NCI-H1092 (cell line): ENCODE measurements at places on chromosomes 2 and 18.

- DNase-seq, result no peak
These were observed 62.1 kb upstream of the REL start for GRCh38 chr2:60819155-60819862.

DNA sequence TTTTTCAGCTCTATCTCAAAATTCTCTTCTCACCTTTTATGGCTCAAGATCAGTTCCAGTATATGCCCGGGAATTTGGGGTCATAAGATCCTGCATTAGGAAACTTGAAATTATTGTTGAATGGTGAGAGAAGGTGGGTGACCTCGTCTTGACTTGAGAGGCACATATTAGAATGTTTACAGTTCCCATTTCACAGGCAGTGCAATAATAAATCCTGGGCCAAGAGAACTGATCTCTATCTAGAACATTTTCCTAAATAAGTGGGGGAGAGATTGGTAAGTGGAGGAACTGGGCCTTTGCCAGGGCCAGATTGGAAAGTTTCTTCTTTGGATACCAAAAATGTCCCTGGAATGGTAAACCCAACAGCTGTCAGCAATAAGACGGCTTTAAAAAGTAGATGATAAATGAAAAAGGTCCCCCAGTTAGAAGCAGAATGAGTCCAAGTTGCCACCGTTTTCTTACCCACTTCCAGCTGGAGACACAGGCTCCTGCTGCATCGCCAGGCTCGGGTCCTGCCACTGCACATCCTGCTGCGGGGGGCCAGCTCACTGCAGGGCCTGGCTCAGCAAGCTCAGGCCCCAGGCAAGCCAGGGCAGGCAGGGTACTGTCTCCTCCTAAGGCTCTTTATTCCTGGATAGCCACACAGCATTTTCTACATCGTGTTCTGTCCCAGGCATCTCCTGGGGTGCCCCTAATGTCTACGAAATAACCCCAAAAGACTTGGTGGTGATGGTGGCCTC lies 126.4 kb upstream of the EPAS1 start:
- DNase-seq, result no peak

DNA sequence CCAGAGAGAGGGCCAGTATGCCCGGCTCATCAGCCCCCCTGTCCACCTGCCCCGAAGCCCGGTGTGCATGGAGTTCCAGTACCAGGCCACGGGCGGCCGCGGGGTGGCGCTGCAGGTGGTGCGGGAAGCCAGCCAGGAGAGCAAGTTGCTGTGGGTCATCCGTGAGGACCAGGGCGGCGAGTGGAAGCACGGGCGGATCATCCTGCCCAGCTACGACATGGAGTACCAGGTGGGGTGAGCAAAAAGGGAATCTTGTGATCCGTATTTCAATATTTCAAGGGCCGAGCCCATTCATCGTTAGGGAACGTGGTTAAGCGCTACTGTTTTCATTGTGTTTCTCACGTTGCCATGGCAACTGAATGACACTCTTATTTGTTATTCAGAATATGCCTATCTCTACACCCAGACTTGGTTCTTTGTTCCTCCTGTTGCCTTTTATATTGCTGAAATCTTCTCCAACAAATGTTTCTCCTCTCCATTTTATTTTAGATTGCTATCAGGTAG lies 81.5 kb downstream of the NRP2 start:
- DNase-seq, result no peak

DNA sequence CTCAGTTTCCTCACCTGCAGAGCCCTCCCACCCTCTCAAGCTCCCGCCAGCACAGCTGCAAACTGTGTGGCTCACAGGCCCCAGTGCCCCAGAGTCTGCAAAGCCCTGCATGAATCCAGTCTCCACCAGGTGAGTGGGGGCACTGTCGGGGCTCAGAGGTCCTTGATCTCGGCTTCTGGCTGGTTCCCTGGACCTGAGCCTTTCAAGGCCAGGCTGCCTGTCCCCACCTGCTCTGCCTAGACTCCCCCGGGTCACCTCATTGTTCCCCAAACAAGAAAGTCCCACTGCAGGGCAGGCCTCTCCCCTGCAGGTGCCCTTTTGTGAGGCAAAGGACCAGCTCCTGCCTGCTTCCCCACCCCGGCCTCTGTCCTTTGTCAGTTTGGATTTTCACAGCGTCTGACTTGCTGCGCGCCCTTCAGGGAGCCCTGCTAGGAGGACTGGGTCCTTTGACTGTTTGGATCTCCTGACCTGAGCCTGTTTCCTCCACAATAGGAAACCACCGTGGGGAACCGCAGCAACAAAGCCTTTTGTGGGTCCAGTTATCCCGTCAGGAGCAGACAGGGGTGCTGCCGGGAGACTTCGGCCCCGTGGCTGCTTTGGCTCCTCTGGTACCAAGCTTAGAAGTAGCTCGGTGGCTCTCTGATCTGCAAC lies 200.5 kb upstream of the HDAC4 start:
- DNase-seq, result no peak

- no peak for DNase-seq
These were observed 14.2 kb downstream of the PLEK start for GRCh38 chr2:68379184-68379708.

DNA sequence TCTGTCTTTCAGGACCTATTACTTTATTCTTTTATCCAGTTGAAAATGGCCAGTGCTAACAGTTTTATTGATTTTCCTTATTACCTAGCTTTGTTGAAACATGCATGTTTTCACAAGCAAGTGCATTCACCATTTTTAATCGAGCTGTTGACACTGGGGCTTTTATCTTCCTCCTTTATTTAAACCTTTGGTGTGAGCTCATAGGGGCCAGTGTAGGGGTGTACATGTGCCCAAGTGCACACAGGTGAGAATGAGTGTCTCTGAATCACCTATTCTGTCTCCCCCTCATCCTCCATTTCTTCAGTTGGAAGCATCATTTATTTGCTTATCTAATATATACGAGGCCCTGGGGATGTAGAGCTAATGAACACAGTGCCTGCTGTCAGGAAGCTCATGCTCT lies 199.1 kb downstream of the PRKCE start:
- DNase-seq, result no peak

- DNase-seq, result no peak
These were observed 293.1 kb upstream of the KLHL29 start for GRCh38 chr2:23091900-23092299.

DNA sequence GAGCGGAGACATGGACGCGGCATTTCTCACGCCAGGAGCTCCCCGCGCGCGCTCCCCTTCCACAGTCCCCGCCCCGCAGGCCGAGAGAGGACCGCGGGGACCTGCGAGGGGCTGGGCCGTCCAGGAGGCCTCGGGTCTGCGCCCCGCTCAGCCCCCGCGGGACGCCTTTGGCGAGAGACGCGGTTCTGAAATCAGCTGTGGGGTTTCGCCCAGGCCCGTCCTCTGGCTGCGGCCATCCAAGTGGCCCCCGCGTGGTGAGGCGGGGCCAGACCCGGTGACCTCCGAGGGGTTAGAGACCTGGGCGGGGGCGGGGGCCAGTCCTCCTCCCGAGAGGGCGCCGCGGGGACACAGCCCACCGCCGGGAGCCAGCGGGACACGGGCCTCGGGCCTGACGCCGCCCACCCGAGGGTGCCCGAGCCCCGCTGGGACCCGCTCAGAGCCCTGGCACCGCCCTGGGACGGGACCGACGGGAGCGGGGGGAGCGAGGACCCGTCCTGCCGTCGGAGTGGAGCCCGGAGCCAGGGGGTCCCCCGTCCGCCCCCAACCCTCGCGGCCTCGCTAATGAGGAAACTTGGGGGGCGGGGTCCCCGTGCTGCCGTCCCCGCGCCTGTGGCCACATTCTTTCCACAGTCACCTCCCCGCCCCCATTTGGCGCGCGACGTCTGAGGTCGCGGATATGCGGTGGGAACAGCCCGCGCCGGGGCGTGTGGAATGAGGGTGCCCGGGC lies 6.1 kb upstream of the SALL3 start:
- no peak for DNase-seq

GRCh38 chr18:57150828-57151227 lies 3.9 kb downstream of the BOD1L2 start:
- DNase-seq, result peak; percentile 20

DNA sequence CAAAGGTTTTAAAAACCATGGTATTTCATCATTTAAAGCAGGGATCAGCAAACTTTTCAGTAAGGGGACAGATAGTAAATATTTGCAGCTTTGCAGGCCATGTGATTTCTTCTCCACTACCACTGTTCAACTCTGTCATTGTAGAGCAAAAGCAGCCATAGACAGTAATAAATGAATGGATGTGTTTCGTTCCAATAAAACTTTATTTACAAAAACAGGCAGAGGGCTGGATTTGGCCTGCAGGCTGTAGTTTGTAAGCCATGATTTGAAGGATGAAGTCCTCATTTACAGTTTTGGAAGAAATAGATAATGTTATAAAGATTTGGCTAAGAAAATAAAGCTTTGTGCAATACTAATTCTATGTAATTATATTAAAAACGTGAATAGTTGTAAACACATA lies 1.8 kb downstream of the SERPINB12 start:
- no peak for DNase-seq

GRCh38 chr2:12538138-12538694 lies 178.5 kb upstream of the TRIB2 start:
- DNase-seq, result no peak

- DNase-seq, result no peak
These were observed 130.5 kb downstream of the ZNF516 start for GRCh38 chr18:76364282-76365259.

DNA sequence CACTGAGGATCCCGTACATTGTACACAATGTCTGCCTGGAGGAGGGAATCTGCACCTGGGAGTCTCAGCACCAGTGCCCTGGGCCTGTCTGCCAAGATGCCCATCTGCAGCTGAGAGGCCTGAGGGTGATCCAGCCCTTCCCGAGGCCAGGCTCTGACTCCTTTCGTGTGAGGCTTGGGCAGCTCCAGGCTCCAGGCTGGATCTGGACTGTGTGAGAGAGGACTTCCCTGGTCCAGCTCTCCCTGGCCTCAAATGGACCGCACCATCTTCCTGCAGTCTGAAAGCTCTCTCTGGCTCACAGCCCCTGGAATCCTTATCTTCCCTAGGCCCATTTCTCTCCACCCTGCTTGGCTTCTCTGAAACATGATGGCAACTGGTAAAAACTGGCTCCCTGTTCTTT lies 324.6 kb downstream of the DYSF start:
- DNase-seq, result no peak

- no peak for DNase-seq
These were observed 582.4 kb downstream of the CMPK2 start for GRCh38 chr2:6283259-6283658.

GRCh38 chr18:39555496-39555895 lies 1989.9 kb upstream of the CELF4 start:
- DNase-seq, result no peak

DNA sequence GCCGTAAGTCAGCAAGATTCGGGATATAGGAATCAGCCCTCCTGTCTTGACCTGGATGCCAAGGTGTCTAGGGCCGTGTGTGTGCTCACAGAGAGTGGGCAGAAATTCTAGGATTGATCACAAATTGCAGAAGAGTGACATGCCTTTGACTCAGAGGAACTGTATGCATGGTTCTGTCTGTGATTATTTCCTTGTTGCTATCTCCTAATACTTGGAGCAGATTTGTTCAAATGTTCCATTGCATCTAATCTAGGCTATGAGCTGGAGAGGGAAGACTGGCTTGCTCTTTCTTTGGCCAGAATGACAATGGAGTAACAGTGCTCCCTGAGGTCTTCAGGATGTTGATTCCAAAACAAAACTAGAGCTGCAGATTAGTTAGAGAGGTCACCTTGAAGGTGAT lies 115.0 kb downstream of the EN1 start:
- no peak for DNase-seq

GRCh38 chr2:113069676-113070605 lies 2.2 kb downstream of the IL1F10 start:
- no peak for DNase-seq

- no peak for DNase-seq
These were observed 327.3 kb downstream of the SMAD2 start for GRCh38 chr18:47603158-47603557.

DNA sequence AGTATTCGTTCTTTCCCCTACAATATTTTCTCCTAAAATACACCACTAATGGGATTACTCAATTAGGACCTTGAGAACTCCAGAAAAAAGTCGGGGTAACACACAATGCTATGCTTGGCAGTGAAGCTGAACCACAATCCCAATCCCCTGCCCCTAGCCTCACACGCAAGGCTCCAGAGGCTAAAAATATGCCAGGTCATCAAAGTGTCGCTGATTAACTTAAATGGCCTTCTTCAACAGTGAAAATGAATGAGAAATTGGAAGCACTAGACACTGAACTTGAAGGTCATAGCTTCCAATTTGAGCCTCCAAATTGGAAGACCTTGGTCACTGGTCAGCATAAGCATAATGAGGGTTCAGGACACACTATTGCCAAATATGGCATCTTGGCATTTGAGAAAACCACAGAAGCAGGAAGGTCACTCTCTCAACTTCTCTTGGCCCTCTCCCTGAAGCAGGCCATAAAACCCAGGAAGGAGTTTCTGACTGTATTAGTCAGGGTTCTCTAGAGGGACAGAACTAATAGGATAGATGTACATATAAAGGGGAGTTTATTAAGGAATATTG lies 86.0 kb upstream of the SATB2 start:
- DNase-seq, result no peak

- DNase-seq, result no peak
These were observed 348.4 kb upstream of the REG3G start for GRCh38 chr2:78676921-78677696.

DNA sequence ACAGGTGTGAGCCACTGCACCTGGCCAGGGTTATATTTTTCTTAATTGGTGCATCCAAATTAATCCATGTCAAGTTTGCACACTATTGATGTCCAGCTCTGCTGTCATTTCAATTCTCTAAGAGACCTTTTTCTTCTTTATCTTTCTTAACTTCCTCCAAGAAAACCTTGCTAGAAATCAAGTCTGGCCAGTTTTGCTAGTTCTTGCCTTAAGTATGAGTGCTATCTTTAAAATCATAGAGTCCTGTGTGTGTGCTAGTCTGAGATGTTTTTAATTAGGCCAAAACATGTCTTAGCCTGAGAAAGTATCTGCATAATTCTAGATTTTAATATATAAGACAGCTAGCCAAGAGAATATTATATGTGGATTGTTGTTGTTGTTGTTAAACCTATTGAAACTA lies 56.2 kb upstream of the SLC39A10 start:
- DNase-seq, result no peak

DNA sequence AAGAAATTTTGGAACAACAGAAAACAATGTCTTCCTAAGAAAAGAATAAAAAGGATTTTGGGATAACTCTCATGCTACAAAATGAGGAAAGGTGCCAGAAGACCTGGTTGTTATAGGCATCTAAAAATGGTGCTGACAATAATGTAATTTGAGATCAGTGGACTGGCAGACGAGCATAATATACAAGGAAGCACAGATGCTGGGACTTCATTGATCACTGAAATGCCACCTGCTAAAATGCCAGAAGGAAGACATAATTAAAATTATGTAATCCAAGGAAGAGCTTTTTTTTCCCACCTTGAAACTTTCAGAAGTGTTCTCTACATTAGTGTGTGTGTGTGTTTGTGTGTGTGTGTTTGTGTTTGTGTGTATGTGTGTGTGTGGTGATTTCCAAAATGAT lies 535.9 kb downstream of the XIRP2 start:
- no peak for DNase-seq
